ENCODE measurements at places on chromosomes 13 and 19.

DNA sequence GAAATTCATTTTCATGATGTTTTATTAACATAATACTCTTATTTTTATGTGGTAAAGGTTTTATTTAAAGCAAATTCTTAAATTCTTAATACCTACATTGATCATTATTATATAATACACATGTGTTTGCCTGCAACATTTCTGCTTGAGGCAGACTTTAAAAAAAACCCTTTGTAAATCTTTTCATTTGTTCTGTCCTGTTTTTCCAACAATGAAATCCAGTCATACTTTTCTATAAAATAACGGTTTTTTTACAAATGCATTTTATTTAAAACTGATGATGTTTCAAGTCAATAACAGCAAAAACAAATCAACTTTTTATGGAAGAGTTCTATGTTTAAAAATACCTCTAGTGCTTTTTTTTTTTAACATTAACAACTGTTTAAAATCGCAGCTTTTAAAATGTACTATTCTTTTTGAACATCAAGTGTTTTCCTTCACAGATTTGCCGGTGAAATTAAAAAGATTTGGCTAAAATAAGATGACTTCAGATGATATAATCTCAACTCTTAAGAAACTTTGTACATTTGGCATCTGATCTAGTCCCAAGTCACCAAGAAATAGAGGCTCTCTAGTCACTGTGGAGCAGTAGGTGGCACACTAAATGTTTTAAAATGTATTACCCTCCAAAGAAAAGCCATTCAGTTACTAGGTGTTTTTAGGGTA lies 5.1 kb downstream of the POU4F1 start:
- DNase-seq, result no peak

DNA sequence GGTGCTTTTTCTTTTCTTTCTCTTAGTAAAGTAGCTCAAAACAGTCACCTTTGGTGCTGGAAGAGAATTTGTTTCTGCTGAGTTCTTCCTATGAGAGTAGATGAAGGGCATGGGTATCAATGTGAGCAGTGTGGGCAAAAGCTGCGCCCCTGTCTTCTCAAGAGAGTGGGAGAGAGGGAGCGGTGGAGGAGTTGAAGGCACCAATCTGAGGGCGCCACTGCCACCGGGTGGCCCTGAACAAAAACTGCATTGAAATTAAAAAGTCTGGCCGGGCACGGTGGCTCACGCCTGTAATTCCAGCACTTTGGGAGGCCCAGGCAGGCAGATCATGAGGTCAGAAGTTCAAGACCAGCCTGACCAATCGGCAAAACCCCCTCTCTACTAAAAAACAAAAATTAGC lies 28.7 kb upstream of the EPHX3 start:
- DNase-seq, result no peak

DNA sequence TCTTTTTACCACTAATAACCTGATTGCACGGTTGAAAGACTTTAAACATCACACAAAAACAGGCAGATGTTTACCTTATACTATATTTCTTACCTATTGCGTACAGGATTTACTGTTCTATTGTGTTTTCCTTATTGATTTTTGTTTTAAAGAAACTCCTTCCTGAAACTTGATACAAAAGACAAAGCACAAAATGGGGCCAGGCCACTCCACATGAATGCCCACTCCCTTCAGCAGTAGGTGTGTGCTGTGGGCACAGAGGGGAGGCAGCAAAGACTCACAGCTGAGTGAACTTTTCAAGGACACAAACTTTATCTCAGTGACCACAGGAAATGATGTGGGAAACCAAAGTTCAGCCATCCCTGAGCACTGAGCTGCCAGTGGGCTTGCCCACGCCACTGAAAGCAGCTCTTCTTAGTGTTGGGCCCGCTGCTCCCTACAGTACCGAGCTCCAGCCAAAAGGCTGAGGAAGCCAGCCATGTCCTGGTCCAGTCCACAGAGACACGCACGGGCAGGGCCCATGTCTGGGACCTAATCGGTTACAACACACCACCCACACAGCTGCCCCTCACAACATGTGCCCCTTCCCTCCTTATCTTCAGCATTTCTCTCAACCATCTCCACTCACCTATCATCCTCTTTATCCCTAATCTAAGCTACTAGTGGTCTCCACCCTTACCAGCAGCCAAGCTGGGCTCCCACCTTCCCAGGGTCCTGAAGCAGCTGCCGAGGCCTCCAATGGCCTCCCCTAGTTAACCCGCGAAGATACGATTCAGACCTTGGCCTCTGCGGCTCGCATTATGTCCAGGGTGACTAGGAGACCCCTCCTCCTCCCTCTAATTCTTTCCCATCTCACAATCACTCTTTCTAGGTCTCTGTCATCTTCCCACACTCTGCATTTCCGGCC lies 39.5 kb downstream of the ATP7B start:
- no peak for DNase-seq

- DNase-seq, result no peak
Observed at GRCh38 chr13:82224806-82225205, 1657.5 kb downstream of the SLITRK1 start.

- DNase-seq, result no peak
Observed at GRCh38 chr19:38658462-38659306, 11.2 kb downstream of the ACTN4 start.

DNA sequence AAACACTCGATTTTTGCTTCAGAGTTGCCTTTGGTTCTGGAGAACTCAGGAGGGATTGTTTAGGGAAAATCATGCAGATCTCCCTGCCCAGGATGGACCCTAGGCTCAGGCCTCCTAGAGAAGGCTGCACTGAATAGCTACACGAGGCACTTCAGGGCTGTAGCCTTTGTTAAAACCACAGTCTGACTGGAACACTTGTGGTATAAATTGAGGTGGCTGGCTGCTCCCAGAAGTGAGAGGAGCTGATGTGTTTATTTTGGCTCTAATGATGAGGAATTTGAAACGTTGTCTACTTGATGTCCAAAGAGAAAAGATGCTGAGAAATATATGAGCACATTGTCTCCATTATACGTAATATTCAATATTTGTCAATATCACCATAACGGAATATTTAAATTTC lies 762.1 kb upstream of the ARGLU1 start:
- DNase-seq, result peak; percentile 32

- DNase-seq, result no peak
Observed at GRCh38 chr13:27403203-27403678, 21.2 kb upstream of the GTF3A start.
